ENCODE measurements at places on chromosomes 2 and 18.
A peak's percentile ranks its signal among the peaks of the same experiment; 100 is the strongest.

DNA sequence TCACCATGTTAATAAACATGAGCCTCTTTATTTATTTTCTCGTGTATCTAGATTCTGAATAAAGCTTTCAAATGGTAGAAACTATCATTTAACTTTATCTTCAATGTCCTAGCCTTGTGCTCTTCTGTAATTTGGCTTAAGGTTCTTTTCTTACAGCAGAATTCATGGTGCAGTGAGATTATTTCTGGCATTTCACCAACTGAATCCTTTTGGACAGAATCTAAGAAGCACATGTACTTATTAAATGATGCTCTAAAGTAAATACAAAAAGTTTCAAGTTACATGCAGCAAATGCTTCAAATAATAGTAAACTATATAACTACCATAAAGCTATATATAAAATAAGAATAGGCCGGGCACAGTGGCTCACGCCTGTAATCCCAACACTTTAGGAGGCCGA lies 65.9 kb downstream of the AP1S3 start:
- H3K36me3 ChIP-seq: peaks cover 29% of the 10 kb centered on the region
- no peak overlapping the region for H3K27ac ChIP-seq
- no peaks in the 10 kb centered on the region for H3K27me3 ChIP-seq
- peaks cover 9% of the 10 kb centered on the region for H3K4me1 ChIP-seq

DNA sequence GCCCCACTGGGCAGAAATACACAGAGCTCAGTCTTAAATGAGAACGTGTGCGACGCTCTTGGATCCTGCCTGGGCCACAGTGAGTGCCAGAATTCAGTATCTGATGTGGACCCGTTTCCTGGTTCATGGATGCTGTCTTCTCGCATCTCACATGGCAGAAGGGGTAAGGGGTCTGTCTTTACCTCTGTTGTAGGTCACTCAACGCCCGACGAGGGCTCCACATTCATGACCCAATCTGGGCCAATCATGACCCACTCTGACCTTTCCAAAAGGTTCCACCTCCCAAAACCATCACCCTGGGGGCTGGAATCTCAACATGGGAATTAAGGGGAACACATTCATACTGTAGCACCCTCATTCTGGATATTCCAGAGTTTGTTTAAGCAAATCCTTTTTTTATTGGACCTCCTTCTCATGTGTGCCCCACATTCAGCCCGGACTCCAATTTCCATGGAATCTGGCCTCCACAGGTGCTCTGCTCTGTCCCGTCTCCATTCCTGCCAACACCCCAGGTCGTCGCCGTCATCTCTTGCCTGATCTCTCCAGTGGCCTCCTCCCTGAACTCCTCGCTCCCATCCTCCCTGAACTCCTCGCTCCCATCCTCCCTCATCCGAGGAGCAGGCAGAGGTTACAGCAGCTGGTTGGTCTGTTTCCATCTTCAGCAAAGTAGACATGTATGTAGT lies 78.9 kb upstream of the OTOS start:
- DNase-seq: no peak
- H3K36me3 ChIP-seq: no peaks in the 10 kb centered on the region
- no peak overlapping the region for H3K4me3 ChIP-seq

GRCh38 chr2:228518-229278 lies 35.1 kb downstream of the SH3YL1 start:
- H3K4me1 ChIP-seq: peaks cover 34% of the 10 kb centered on the region
- H3K27ac ChIP-seq: peak overlapping the region; percentile 47
- peaks cover 29% of the 10 kb centered on the region for H3K36me3 ChIP-seq
- no peaks in the 10 kb centered on the region for H3K27me3 ChIP-seq
- DNase-seq: no peak

DNA sequence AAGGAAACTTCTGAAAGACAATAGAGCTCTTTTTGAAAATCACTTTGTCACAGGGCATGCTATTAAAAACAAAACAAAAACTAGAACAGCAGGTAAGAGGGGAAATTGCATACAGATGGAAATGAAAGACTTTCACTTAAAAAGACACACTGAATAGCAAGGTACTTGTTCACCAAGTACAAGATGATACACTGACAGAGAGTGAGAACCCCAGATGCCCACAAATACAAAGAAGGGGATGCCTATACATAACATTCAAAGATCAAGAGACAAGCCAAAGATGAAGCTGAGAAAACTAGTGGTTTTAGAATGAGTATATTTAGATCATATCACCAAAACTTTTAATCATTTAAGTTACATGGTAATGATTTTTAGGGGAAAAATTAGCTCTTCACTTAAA lies 60.7 kb downstream of the ASXL2 start:
- H3K36me3 ChIP-seq: peaks cover 8% of the 10 kb centered on the region
- peak overlapping the region; percentile 29 for H3K4me3 ChIP-seq
- peak overlapping the region; percentile 79 for H3K27ac ChIP-seq
- peaks cover 6% of the 10 kb centered on the region for H3K27me3 ChIP-seq

DNA sequence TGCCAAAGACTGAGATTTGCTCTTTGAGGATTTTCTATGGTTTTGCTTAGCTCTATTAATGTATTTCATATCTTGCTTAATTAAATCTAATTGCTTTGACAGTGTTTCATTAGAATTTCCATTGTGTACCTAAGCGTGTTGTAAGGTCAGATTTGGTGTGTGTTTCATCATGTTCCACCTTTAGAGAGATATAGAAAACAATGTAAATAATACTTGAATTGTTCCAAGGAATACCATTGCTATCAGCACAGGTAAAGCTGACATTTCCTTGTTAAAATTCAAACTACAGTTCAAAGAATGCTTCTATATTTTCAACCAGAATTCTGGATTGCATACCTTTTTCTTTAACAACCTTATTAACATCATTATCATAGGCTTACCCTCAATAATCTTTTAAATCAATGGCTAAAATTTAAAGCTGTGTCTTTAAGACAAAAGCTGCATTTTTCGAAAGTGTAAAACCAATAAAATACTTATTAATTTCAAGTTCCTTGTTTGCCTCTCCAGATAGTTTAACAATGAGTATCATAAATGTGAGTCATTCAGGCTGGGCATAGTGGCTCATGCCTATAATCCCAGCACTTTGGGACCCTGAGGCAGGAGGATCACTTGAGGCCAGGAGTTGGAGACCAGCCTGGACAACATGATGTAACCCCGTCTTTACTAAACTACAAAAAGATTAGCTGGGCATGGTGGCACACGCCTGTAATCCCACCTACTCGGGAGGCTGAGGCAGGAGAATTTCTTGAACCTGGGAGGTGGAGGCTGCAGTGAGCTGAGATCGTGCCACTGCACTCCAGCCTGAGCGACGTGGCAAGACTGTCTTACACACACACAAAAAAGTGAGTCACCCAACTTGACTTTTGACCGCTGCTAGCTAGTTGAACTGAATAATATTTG lies 188.0 kb upstream of the PKDCC start:
- no peaks in the 10 kb centered on the region for H3K4me1 ChIP-seq
- no peak overlapping the region for H3K4me3 ChIP-seq
- no peak overlapping the region for H3K27ac ChIP-seq
- peaks cover 17% of the 10 kb centered on the region for H3K27me3 ChIP-seq
- no peak for DNase-seq
- H3K36me3 ChIP-seq: no peaks in the 10 kb centered on the region

DNA sequence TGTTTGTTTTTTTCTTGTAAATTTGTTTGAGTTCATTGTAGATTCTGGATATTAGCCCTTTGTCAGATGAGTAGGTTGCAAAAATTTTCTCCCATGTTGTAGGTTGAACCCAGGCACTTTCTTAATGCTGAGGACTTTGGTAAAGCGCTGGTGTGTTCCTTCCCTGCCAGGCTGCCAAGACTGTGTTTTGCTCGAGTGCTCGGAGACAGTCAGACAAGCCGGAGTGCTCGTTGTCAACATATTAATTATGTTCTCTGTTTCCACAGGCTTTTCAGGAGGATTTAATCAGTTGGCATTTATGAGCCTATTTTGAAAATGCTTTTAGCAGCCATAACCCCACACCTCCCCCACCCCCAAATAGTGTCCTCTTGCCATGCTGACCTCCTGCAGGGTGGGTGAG lies 6.4 kb downstream of the MTCL1 start:
- DNase-seq: no peak
- H3K4me1 ChIP-seq: peaks cover 4% of the 10 kb centered on the region
- no peak overlapping the region for H3K4me3 ChIP-seq
- no peak overlapping the region for H3K27ac ChIP-seq
- H3K27me3 ChIP-seq: peaks cover 17% of the 10 kb centered on the region

DNA sequence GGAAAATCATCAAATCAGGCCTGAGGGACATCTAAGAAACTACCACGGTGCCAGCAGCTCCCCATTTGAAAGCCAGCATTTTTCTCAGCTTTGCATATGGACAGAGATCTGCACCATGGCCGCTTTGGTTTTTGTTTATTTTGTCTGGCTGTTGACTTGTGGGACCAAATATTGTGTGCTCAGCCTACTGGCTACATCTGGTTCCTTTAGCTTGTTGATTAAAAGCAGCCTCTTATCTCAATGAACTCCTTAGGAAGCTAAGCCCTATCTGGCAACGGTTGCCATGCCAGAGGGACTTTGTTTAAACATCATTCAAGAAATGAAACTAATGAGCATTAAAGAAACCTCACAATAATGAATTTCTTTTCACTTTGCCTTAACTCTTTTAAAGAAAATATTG lies 32.4 kb upstream of the CCDC150 start:
- no peak overlapping the region for H3K27ac ChIP-seq
- no peaks in the 10 kb centered on the region for H3K4me1 ChIP-seq
- no peak for DNase-seq
- H3K27me3 ChIP-seq: no peaks in the 10 kb centered on the region
- no peaks in the 10 kb centered on the region for H3K36me3 ChIP-seq

GRCh38 chr2:234060236-234060635 lies 9.7 kb downstream of the SPP2 start:
- no peaks in the 10 kb centered on the region for H3K36me3 ChIP-seq
- DNase-seq: no peak
- H3K27me3 ChIP-seq: peaks cover 15% of the 10 kb centered on the region
- no peak overlapping the region for H3K27ac ChIP-seq
- H3K4me3 ChIP-seq: no peak overlapping the region

DNA sequence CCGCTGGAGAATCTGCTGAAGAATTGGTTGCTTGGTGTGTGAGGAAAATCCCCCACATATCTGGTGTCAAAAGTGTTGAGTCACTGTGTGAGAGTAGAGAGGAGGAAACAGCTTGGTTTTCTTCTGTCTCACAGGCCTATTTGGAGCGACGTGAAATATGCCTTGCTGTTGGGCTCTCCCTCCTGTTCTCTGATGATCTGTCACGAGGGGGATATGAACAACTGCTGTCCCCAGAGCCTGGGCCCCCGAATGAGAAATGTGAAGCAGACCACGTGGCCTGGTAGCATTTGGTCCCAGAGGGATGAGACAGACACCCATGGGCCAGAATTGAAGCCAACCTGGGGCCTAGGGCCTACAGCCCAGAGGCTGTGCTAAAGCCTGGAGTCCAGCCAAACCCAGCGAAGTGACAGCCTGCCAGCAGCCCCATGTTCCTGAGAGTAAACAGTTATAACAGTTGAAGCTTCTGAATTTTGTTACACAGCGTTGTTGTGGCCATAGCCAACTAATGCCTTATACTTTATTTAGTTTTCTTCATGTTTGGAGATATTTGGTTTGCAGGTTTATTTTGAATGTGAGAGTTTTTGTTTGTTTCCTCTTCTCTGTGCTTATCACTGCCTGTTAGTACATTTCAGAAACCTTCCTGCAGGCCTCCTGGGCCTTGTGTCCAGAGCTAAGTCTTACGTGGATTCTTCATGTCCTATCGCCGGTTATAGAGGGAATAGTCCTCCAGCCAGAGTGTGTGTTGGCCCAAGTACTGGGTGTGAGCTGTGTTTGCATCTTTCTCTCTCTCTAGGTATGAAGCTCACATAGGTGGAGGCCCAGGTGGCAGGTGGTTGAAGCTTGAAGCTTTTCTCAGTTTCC lies 18.7 kb upstream of the COLEC12 start:
- H3K36me3 ChIP-seq: no peaks in the 10 kb centered on the region
- H3K27ac ChIP-seq: no peak overlapping the region
- peaks cover 12% of the 10 kb centered on the region for H3K27me3 ChIP-seq
- DNase-seq: no peak

Data from immature natural killer cell (primary cell).